Panc1 (cell line): ENCODE measurements at places on chromosomes 3 and 15.

DNA sequence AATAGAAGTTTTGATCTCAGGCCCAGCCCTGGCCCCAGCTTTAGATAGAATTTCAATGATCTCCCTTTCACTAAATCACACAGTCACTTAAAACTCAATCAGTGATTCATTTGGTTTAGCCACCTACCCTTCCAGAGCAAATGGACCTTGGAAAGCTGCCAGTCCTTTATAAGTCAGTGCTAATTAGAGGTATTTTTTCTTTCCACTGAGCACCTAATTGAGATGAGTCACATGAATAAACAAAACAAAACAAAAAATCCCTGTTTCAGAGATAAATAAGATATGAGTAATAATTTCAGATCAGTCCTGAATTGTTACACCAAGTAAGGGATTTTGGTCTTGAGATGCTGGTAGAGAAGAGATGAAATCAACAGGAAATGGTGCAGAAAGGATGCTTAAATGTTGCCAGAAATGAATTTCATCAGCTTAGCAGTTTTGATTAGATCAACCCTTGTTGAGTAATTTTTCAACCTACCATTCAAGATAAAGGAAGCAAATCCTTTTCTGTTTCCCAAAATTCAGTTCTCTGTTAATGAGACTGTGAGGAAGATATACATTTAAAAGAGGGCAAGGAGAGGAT lies 352.0 kb upstream of the COL8A1 start:
- no peak for DNase-seq

- no peak for DNase-seq
Measured at GRCh38 chr15:88897456-88898194, 2.3 kb upstream of the HAPLN3 start.

DNA sequence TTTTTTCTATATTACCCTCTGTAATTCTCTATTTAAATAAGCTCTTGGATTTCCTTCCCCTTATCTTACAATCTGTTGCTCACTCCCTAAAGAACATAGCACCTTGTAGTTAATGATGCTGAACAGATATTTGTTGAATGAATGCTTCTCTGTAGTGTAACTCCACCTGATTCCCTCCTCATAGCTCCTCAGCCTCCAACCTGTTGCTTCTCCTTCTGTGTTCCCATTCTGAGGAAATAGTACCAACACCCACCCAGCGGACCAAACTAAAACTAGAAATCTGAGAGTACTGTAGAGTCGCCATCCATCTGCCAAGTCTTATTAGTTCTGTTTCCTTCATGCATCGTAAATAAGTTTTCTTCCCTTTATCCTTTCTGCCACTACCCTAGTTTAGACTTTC lies 55.5 kb upstream of the GNB4 start:
- no peak for DNase-seq

- no peak for DNase-seq
Measured at GRCh38 chr3:131526801-131527347, 24.1 kb upstream of the MRPL3 start.

DNA sequence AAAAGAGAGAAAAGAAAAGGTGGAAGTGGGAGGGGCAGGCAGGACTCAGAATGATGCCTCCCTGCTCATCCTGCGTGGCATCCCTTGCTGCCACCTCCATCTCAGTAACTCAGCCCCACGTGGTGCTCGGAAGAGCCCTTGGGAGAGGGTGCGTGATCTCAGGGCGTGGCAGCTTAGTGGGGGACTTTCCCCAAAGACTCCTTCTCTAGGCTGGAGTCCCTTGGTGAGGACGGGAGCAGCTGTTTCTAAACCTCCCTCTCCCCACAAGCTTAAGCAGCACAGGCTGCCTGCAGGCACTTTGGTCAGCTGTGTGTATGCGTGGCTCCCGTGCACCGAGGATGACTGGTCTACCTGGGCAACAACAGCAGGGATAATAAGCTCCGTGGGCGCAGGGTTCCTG lies 7.4 kb upstream of the ANPEP start:
- no peak for DNase-seq

- DNase-seq: no peak
Measured at GRCh38 chr3:134052370-134052769, 22.6 kb upstream of the SLCO2A1 start.

DNA sequence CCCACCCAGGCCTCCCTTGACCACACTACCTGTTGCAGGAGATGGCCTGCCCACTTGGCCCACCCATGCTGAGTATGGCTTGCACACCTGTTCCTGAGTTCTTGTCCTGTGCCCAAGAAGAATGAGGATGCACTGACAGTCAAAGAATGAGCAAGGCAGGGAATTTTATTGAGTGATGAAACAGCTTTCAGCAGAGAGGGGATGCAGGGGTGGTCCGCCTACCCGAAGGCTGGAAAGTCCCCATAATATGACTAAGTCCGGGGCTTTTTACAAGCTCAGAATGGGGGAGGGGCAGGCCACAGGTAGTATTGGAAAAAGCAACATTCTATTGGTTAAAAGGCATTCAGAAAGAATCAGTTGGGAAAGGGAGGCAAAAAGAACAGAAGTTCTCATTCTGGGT lies 29.9 kb upstream of the RNU6-1 start:
- no peak for DNase-seq

- peak; percentile 5 for DNase-seq
Measured at GRCh38 chr3:157981819-157982218, 124.4 kb downstream of the SHOX2 start.

DNA sequence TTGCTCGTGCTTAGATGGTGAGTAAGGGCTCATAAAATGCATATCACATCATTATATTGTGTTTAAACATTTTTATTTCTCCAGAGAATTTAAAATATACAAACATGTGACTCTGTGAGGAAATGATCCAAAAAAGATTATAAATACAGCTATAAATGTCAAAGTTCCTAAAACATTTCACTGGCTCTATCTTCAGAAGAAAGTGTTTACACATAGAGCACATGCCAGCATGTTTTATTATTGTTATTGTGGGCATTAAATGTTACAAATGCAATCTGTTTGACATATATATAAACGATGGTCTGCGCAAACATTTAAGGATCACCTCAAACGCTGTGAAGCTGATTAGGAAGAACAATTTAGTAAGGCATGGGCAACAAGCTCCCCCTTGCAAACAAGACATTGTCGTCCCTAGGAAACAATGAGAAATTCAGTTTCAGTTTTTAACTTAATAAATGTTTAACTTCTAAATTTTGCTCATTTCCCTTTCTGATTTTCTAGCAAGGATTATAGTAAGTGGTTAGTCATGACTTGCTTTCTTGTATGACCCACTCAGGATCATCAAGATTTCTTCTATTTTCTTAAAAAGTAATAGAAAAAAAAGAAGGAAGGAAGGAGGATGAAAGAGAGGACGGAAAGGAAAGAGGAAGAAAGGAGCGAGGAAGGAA lies 207.5 kb downstream of the SATB1 start:
- DNase-seq: no peak

- DNase-seq: no peak
Measured at GRCh38 chr15:80773792-80774352, 5.3 kb upstream of the CEMIP start.

- DNase-seq: peak; percentile 86
Measured at GRCh38 chr3:162295323-162295983, 798.8 kb downstream of the OTOL1 start.

DNA sequence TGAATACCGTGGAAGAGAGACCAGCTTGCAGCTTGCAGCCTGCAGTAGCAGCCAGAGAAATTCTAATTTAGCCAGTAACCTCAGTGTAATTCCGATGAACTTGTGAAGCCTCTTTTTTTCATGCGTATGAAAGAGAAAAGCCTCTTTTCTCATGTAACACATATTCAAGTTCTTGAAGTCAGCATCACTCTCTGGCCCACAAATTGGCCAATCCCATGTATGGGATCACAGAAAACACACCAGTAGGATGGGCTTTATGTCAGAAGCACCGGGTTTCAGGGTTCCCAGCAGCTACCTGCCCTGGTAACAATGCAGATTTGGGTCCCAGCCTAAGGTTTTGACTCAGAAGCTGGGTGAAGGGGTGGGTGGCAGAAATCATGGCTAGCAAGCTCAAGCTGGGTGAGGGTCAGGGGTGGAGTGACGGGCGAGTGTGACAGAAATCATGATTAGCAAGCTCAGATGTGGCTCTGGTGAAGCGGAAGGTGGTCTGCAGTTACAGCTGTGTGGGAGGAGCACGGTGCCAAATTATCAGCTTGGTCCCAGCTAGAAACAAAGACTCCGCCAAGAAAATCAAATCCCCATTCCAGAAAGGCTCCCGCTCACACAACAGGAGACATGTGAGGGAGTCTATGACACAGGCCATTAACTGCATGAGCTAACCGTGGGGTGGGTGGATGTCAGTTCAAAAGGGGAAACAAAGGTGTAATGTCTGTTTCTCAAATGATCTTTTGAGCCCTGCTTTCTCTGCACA lies 86.6 kb downstream of the SNRK start:
- no peak for DNase-seq
